ENCODE measurements at places on chromosomes 16 and 17. TPM values are rescaled to one million over a fixed set of nuclear protein-coding genes. Genes with fewer than 3 reads are reported as not detected.
A peak's percentile ranks its signal among the peaks of the same experiment; 100 is the strongest.

BCAR1 gene
- total RNA-seq: 68.1 TPM

ASGR1 gene
- total RNA-seq: 0.59 TPM

EPX gene
- total RNA-seq: not detected

DNA sequence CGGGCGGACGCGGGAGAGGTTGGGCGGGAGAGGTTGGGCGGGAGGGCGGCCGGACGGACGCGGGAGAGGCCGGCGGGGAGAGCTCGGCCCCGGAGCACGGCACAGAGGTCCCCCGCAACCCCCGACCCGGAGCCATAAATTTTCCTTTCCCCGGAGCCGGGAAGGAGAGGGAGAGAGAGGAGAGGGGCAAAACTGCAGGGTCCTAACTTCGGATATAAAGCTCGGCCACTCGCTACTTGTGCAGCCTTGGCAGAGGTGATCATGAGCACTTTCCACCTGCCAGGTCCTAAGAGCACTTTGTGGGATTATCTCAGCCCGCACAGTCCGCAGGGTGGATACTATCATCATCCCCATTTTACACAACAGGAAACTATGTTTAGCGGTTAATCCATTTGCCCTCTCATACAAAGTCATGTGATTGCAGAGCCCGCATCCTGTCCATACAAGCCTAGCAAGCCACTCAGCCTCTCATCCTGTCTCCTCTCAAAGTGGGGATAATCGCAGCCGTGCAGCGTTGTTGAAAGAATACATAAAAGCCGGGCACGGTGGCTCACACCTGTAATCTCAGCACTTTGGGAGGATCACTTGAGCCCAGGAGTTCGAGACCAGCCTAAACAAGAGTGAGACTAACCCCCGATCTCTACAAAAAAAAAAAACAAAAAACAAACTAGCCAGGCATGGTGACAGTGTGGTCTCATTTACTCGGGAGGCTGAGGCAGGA, 780 bp upstream of the DCAKD start:
- H3K4me3 ChIP-seq: peak overlapping the region; percentile 50
- peaks cover 10% of the 10 kb centered on the region for H3K4me1 ChIP-seq
- H3K36me3 ChIP-seq: peaks cover 19% of the 10 kb centered on the region
- H3K27me3 ChIP-seq: no peaks in the 10 kb centered on the region

GRCh38 chr17:58094118-58094517, 10.9 kb downstream of the DYNLL2 start:
- H3K4me1 ChIP-seq: peaks cover 26% of the 10 kb centered on the region
- no peak overlapping the region for H3K27ac ChIP-seq
- H3K27me3 ChIP-seq: no peaks in the 10 kb centered on the region
- no peak for DNase-seq
- no peak overlapping the region for H3K4me3 ChIP-seq

- H3K27me3 ChIP-seq: no peaks in the 10 kb centered on the region
- no peaks in the 10 kb centered on the region for H3K36me3 ChIP-seq
- H3K4me1 ChIP-seq: peaks cover 21% of the 10 kb centered on the region
- DNase-seq: no peak
- H3K27ac ChIP-seq: no peak overlapping the region
Measured at GRCh38 chr17:44967026-44967906, 837 bp downstream of the C1QL1 start.

BTBD17 gene
- total RNA-seq: not detected

DNA sequence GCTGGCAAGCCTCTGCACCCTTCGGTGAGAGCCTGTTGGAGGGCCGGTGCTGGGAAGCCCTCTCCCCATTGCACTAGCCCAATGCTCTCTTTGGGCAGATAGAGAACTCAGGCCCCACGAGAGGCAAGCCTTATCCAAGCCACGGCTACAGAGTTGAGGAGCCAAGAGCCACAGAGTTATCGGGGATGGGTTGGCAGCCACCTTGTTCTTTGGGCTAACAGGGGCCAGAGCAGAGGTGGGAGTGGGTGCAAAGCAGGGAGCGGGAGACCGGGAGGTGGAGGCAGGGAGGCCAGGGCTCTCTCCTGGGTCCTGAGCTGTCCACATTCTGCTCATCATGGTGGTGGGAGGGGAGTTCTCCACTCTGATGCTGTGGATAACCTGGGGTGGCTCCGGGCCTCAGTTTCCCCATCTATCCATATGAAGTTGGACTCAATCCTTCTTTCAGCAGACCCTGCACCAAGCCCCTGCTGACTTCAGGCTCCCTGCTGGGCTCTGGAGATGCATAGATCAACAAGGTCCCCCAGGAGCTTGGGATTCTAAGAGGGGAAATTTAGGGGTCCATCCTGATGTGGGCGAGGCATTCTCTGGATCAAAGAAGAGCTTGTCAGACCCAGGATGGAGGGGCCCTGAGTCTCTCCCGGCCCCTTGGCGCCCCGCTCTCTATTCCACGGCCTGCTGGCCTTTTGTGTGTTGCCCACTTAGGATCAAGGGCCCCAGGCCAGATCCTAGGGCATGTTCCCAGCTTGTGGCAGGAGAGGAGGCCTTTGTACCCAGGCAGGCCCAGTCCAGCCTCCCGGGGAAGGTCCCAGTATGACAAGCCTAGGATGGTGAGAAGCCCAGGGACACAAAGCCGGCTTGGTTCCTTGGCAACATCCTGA, 557 bp upstream of the CX3CL1 start:
- H3K4me1 ChIP-seq: peaks cover 5% of the 10 kb centered on the region
- no peak overlapping the region for H3K27ac ChIP-seq
- no peaks in the 10 kb centered on the region for H3K36me3 ChIP-seq
- no peak for DNase-seq

ZNF287 gene
- total RNA-seq: 2.2 TPM

DNA sequence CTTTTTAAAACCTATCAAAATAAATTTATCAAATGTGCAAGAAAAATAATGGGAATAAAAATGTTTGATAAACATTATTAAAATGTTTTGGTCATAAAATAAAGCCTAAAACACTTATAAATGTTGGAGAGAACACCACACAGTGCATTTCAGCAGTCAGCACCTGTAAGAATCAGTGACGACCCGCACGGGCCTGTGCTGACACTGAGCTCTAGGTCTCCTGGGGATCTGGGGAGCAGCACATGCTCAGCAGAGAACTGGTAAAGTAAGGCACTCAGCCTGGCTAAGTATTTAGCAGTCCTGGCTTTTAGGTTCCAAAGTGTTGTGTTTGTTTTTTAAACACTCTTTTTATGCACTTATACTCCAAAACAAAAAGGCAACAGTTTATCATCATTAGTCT, 46.9 kb downstream of the HELZ start:
- peaks cover 11% of the 10 kb centered on the region for H3K4me1 ChIP-seq
- peaks cover 82% of the 10 kb centered on the region for H3K36me3 ChIP-seq
- H3K27ac ChIP-seq: no peak overlapping the region
- DNase-seq: no peak
- no peaks in the 10 kb centered on the region for H3K27me3 ChIP-seq
- no peak overlapping the region for H3K4me3 ChIP-seq

DNA sequence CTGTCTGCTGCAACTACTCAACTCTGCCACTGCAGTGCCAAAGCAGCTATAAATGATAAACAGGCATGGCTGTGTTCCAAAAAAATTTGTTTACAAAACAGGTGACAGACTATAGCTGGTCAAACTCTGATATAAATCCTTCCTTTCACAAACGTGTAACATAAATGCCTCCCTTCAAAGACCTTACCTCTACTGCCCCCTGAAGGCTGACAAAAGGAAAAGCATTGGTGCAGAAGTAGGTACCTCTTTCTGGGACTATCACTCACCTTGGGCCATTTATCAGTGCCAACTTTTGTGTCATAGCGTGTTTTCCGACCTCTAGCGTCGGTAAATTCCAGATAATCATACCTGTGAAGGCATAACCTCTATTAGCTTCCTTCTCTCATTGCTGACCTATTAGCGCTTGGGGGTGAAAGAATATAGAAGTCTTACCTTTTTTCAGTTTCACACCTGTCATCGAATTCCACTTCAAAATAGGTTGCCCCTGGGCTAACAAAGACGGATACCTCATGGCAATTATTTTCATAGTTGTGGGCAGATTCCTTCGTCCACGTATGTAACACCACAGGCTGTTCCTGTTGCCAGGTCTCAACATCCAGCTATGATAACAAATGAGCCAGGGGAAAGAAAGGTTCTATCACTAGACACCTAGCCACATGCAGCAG, 67.9 kb downstream of the ZZEF1 start:
- H3K27ac ChIP-seq: no peak overlapping the region
- peak; percentile 71 for DNase-seq
- H3K4me1 ChIP-seq: no peaks in the 10 kb centered on the region
- no peaks in the 10 kb centered on the region for H3K27me3 ChIP-seq
- H3K4me3 ChIP-seq: no peak overlapping the region

SYCE1L gene
- total RNA-seq: 9.0 TPM

DNA sequence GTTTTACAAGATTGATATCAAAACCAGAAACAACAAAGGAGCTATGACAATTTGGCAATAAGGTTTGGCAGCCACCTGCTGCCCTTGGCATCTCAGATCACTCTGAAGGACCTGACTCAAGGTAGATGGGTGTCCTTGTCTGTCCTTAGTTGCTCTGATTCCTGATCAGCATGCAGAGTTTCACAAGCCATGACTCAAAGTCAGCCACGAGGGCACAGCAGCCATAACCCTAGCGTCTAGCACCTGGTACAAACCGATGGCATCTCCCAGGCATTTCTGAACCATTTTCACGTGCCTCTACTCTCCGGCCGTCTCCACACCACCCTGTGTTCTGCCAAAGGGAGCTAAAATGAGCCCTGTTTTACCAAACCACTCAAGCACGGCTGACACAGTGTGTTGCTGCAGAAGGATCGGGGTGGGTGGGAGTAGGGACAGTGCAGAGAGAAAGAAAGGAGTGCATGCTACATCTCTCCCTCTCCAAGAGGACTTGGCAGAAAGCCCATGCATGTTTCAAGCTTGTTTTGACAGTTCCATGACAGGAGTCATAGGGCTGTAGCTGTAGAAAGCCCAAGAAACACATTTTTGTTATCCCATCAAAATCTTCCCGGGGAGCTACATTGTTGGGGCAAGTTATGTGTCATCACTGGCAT, 297.3 kb downstream of the ABCC12 start:
- no peak overlapping the region for H3K27ac ChIP-seq
- H3K36me3 ChIP-seq: no peaks in the 10 kb centered on the region
- H3K4me3 ChIP-seq: no peak overlapping the region

ZNF207 gene
- total RNA-seq: 167 TPM

- H3K4me3 ChIP-seq: no peak overlapping the region
Measured at GRCh38 chr16:15572329-15573001, 70.5 kb downstream of the MARF1 start.

LLGL2 gene
- total RNA-seq: 21.2 TPM

SPNS3 gene
- not detected for total RNA-seq

GRCh38 chr17:39579318-39580081, 28.2 kb downstream of the NEUROD2 start:
- H3K36me3 ChIP-seq: no peaks in the 10 kb centered on the region
- no peak overlapping the region for H3K4me3 ChIP-seq
- no peaks in the 10 kb centered on the region for H3K4me1 ChIP-seq
- H3K27me3 ChIP-seq: peaks cover 12% of the 10 kb centered on the region

ATP2C2 gene
- not detected for total RNA-seq

GRCh38 chr17:49028271-49028670, 31.1 kb downstream of the IGF2BP1 start:
- no peak overlapping the region for H3K4me3 ChIP-seq
- H3K27me3 ChIP-seq: no peaks in the 10 kb centered on the region
- DNase-seq: no peak
- no peaks in the 10 kb centered on the region for H3K36me3 ChIP-seq
- H3K4me1 ChIP-seq: peaks cover 7% of the 10 kb centered on the region

RPTOR gene
- 46.6 TPM for total RNA-seq

ZG16B gene
- 6.9 TPM for total RNA-seq

MPO gene
- total RNA-seq: not detected

GRCh38 chr17:37833237-37833859, 88.5 kb upstream of the HNF1B start:
- H3K4me3 ChIP-seq: no peak overlapping the region
- H3K27ac ChIP-seq: no peak overlapping the region
- DNase-seq: no peak
- no peaks in the 10 kb centered on the region for H3K36me3 ChIP-seq
- H3K4me1 ChIP-seq: peaks cover 7% of the 10 kb centered on the region

GRCh38 chr17:38613981-38614779, 8.4 kb upstream of the SRCIN1 start:
- H3K27ac ChIP-seq: no peak overlapping the region
- DNase-seq: no peak
- H3K4me1 ChIP-seq: no peaks in the 10 kb centered on the region
- peaks cover 37% of the 10 kb centered on the region for H3K27me3 ChIP-seq
- H3K4me3 ChIP-seq: no peak overlapping the region

DNA sequence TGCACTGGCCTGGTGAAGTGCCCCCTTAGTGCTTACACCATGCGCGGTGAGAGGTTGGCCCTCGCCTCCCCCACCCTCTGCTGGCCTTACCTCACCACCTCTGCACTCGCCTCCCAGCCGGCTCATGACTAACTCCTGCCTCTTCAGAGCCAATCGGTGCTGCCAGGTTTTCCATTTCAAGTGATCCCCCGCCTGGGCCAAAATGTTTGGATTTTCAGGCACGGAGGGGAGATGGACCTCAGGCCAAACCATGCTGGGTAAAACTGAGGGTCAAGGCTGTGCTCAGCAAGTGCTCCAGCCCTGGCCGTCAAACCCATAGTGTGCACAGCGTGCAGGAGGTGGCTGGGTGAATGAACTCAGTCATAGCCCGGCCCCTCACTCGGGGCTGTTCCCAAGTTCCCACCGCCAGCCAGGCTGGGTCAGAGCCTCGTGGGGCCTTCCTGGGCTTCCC, 175.4 kb downstream of the SEC14L1 start:
- no peaks in the 10 kb centered on the region for H3K27me3 ChIP-seq
- no peak overlapping the region for H3K27ac ChIP-seq
- peak; percentile 59 for DNase-seq
- peaks cover 30% of the 10 kb centered on the region for H3K4me1 ChIP-seq
- H3K36me3 ChIP-seq: peaks cover 45% of the 10 kb centered on the region

KRT17 gene
- 4,105 TPM for total RNA-seq

GRCh38 chr16:25493136-25493811, 198.5 kb upstream of the HS3ST4 start:
- H3K4me1 ChIP-seq: no peaks in the 10 kb centered on the region
- no peaks in the 10 kb centered on the region for H3K36me3 ChIP-seq
- H3K27ac ChIP-seq: no peak overlapping the region

BRIP1 gene
- 3.4 TPM for total RNA-seq

GRCh38 chr17:34503528-34504195, 75.7 kb upstream of the TMEM132E start:
- no peaks in the 10 kb centered on the region for H3K36me3 ChIP-seq
- H3K4me3 ChIP-seq: no peak overlapping the region
- H3K27ac ChIP-seq: no peak overlapping the region
- no peak for DNase-seq

RNPS1 gene
- total RNA-seq: 247 TPM

DNA sequence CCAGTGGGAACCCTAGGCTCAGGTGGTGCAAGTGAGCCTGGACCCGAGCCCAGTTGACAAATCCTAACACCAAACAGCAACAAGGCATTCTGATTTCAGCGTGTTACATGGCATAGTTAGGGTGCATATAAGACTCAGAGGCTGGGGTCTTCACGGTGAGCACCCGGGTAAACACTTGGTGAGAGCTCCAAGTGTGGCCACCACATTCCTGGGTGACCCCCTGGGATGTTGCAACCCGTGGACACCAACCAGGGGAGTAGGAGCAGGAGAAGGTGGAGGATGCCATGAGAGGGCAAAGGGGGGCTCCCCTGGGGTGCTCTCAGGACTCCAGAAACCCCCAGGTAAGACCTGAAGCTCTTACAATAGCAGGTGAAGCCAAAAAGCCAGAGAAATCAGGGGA, 69.9 kb upstream of the CDH5 start:
- H3K27ac ChIP-seq: no peak overlapping the region
- no peak overlapping the region for H3K4me3 ChIP-seq
- peaks cover 48% of the 10 kb centered on the region for H3K27me3 ChIP-seq
- no peaks in the 10 kb centered on the region for H3K36me3 ChIP-seq

MYH13 gene
- total RNA-seq: not detected

All from MCF 10A (cell line).